ENCODE measurements at places on chromosomes 5 and 9. TPM values are rescaled to one million over a fixed set of nuclear protein-coding genes. Genes with fewer than 3 reads are reported as not detected.

Gene RASGEF1C
- not detected for total RNA-seq

Gene C6
- total RNA-seq = not detected

Gene TMEM171
- total RNA-seq = not detected

Gene F2RL1
- 0.09 TPM for total RNA-seq

Gene PDLIM4
- total RNA-seq = 1.2 TPM

Gene OR13J1
- total RNA-seq = not detected

Gene SLC36A2
- total RNA-seq = not detected

Gene NMUR2
- total RNA-seq = not detected

- H3K36me3 ChIP-seq = no peaks in the 10 kb centered on the region
- H3K27me3 ChIP-seq = peaks cover 36% of the 10 kb centered on the region
- H3K4me3 ChIP-seq = no peak overlapping the region
These were observed 137.8 kb downstream of the CEP120 start for GRCh38 chr5:123285122-123286023.

- H3K4me1 ChIP-seq = peaks cover 4% of the 10 kb centered on the region
- H3K27me3 ChIP-seq = no peaks in the 10 kb centered on the region
- no peak overlapping the region for H3K4me3 ChIP-seq
- H3K36me3 ChIP-seq = peaks cover 34% of the 10 kb centered on the region
- no peak for DNase-seq
These were observed 34.4 kb downstream of the INSYN2B start for GRCh38 chr5:169945831-169946261.

GRCh38 chr5:20470997-20471396 is 483.0 kb upstream of the CDH18 start:
- no peak overlapping the region for H3K27ac ChIP-seq
- no peaks in the 10 kb centered on the region for H3K36me3 ChIP-seq
- no peaks in the 10 kb centered on the region for H3K4me1 ChIP-seq
- H3K4me3 ChIP-seq = no peak overlapping the region
- no peak for DNase-seq
